ENCODE measurements at places on chromosomes 16 and 17. TPM values are rescaled to one million over a fixed set of nuclear protein-coding genes. Genes with fewer than 3 reads are reported as not detected.

DNA sequence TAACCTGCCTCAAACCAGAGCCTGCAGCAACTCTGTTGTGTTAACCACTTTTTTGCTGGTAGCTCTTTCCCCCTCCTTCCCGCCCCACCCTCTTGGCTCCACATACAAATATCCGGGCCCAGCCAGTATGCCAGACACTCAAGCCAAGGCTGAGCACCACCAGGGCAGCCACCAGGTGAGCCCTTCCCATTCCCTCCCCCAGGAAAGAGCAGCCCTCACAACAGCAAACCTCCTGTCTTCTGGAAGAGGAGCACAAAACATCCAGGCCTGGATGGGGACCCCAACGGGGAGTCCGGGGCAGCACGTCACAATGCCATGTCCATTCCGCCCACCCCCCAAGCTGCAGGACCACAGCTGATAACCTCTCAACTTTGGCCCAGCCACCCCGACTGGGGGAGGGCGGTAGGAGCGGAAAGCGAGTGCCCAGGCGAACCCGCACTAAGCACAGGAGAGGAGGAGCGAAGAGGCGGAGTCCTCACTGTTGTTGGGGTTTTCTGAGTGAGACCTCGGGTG is 757 bp downstream of the ORMDL3 start:
- H3K4me1 ChIP-seq = peaks cover 14% of the 10 kb centered on the region
- H3K27ac ChIP-seq = peak overlapping the region; percentile 78
- no peaks in the 10 kb centered on the region for H3K27me3 ChIP-seq
- peak overlapping the region; percentile 86 for H3K4me3 ChIP-seq
- DNase-seq = peak; percentile 69

- no peak for DNase-seq
- peaks cover 31% of the 10 kb centered on the region for H3K4me1 ChIP-seq
- H3K36me3 ChIP-seq = no peaks in the 10 kb centered on the region
- peak overlapping the region; percentile 74 for H3K4me3 ChIP-seq
Observed at GRCh38 chr17:45060382-45060796, 728 bp upstream of the NMT1 start.

GRCh38 chr17:45115871-45116270 is 16.4 kb downstream of the PLCD3 start:
- no peaks in the 10 kb centered on the region for H3K4me1 ChIP-seq
- no peak overlapping the region for H3K4me3 ChIP-seq
- DNase-seq = no peak
- no peaks in the 10 kb centered on the region for H3K36me3 ChIP-seq
- H3K27me3 ChIP-seq = no peaks in the 10 kb centered on the region

GRCh38 chr17:80873307-80873951 is 118.2 kb upstream of the CHMP6 start:
- DNase-seq = no peak
- no peaks in the 10 kb centered on the region for H3K36me3 ChIP-seq
- no peak overlapping the region for H3K4me3 ChIP-seq
- H3K27me3 ChIP-seq = no peaks in the 10 kb centered on the region

Gene KRT12
- total RNA-seq = 4.4 TPM

- no peak overlapping the region for H3K27ac ChIP-seq
- no peaks in the 10 kb centered on the region for H3K36me3 ChIP-seq
- H3K4me1 ChIP-seq = no peaks in the 10 kb centered on the region
- no peak overlapping the region for H3K4me3 ChIP-seq
- H3K27me3 ChIP-seq = no peaks in the 10 kb centered on the region
Observed at GRCh38 chr17:35900708-35901480, 20.7 kb upstream of the CCL5 start.

Gene ZP2
- 0.25 TPM for total RNA-seq

GRCh38 chr17:31538080-31538762 is 146.7 kb downstream of the RAB11FIP4 start:
- no peak overlapping the region for H3K4me3 ChIP-seq
- H3K27ac ChIP-seq = no peak overlapping the region
- no peaks in the 10 kb centered on the region for H3K36me3 ChIP-seq
- no peak for DNase-seq

DNA sequence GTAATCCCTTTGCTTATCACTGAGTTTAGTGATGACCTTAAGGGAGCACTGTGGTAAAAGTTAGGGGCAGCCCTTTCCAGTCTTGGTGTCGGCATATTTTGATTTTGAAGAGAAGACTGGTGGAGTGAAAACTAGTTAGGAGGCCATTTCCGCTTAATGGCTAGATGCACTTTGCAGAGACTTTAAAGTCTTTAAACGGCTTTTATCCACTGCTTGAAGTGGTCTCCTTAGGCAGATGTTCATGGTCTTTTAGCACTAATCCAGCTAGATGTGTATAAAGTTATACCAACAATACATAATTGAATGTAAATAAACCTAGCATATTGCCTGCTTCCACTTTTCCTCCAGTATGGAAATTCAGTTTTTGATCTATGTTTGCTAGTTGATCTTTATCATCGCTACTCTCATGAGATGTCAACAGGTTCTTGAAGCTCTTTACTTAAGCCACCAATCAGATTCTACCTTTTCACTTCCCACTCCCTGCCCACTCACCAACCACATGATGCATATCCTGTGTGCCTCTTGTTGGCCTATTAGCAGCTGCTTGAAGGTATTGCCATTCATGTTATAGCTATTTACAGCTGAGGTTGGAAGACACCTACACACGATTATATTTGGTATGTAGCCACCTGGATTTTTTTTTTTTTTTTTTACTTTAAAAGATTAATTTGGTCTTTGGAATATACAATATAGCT is 132.0 kb downstream of the NLK start:
- H3K27me3 ChIP-seq = no peaks in the 10 kb centered on the region
- H3K4me1 ChIP-seq = no peaks in the 10 kb centered on the region
- no peak for DNase-seq
- H3K36me3 ChIP-seq = no peaks in the 10 kb centered on the region

Gene ADAM11
- 0.42 TPM for total RNA-seq

DNA sequence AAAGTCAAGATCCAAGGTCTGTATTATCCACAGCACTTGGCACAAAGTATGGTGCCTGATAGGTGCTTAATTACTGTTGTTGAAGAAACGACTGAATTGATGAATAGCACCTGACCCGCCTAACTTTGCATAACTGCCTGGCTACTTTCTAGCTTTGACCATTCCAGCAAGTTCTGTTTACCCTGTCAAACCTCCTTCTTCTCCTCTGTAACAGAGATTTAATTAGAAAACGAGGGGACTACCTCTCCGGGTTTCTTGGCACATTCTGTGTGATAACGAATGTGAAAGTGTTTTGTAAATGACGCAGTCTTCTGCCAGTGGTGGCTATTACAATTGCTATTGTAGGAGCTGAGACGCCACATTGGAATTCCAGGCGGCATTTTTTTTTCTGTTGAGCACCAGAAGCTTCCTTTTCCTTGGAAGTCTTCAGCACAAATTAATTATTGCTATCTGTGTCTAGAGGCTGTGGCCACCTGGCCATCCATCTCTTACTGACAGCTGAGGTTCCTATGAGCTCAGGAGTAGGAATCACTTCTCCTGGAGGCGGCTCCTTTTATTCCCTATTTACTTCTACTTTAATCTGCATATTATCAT is 522.9 kb downstream of the HS3ST4 start:
- H3K36me3 ChIP-seq = no peaks in the 10 kb centered on the region
- DNase-seq = no peak
- no peak overlapping the region for H3K27ac ChIP-seq
- H3K4me1 ChIP-seq = no peaks in the 10 kb centered on the region

Gene CLEC3A
- not detected for total RNA-seq

Gene TMC5
- 54.5 TPM for total RNA-seq

DNA sequence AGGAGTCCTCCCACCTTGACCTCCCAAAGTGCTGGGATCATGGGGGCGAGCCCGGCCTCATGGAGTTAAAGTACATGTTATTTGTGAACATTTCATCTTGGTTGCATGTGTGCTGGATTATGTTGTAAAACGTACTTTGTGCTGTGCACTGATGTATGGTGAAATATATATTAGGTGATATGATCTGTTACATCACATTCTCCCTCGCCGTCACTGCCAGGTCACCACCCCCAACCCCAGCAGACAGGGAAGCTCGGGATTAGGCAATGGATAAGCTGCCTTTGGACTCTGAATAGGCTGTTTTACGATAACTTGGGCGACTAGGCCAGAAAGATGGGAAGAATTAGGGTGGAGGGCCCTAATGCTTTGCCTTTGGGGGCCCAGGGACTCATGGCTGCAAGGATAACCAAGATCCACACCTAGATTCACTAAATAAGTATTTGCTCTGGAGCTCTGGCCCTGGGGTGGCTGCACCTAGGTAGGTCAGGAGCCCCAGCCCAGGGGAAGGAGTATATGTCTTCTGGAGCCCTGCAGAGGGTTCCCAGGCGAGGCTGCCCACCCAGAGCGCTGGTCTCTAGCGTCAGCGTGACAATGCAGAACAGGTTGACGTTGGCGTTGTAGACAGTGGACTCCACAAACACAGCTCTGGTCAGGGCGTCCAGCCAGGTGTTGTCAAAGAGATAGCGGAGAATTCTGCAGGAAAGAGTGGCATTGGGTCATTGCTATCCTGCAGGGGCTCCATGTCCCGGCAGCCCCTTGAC is 27.1 kb upstream of the GCSH start:
- no peak for DNase-seq
- no peak overlapping the region for H3K27ac ChIP-seq
- H3K36me3 ChIP-seq = no peaks in the 10 kb centered on the region
- H3K27me3 ChIP-seq = no peaks in the 10 kb centered on the region

GRCh38 chr17:48262982-48263730 is 155.6 kb downstream of the SNX11 start:
- DNase-seq = no peak
- H3K4me1 ChIP-seq = peaks cover 5% of the 10 kb centered on the region
- no peak overlapping the region for H3K27ac ChIP-seq
- H3K4me3 ChIP-seq = no peak overlapping the region
- no peaks in the 10 kb centered on the region for H3K27me3 ChIP-seq

DNA sequence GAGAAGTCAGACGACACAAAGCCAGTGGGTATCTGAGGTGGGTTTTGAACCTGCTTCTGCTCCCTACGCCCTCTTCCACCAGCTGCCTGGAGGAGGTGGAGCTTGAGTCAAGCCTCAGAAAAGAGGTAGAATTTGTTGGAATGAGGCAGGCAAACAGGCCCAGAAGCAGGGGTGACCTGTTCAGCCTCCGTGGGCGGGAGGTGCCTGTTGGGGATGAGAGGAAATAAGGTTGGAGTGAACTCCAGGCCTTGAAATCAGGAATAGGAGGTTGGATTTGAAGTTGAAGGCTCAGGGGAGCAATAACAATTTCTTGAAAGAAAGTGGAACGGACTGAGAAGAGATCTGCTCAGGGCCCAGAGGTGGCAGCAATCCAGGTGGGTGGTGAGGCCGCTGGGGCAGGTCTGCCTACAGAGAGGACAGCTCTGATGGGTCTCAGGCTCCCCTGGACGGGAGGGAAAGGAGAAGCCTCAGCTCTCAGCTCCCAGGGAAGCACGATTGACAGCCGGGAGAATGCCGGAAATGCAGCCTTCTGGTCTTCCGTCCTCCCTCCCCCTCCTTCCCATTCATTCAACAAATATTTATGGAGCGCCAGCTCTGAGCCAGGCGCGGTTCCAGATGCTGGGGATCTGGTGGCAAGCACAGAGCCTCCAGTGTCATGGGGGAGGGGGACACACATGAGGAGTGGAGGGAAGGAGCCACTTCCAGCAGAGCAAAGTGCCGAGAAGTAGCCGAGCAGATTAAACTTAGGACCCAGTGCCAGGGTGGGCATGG is 61.9 kb upstream of the CIBAR2 start:
- H3K27me3 ChIP-seq = peaks cover 32% of the 10 kb centered on the region
- no peak overlapping the region for H3K27ac ChIP-seq
- peak; percentile 49 for DNase-seq
- no peak overlapping the region for H3K4me3 ChIP-seq

Gene HCRT
- total RNA-seq = not detected

DNA sequence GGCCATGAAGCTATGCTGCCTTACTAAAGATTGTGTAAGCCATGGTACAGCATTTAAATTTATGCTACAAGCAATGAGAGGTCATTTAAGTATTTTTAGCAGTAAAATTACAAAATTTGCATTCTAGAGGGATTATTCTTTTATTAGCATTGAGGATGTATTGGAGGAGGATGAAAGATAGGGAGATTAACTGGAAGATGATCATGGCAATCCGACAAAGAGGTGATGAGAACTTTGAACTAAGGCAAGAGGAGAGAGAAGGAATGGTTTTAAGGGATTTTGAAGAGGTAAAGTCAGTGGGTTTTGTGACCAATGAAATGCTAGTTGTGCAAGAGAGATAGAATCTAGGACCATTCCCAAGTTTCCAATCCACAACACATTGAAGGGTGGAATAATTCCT is 129.9 kb downstream of the SNX11 start:
- H3K27ac ChIP-seq = no peak overlapping the region
- DNase-seq = no peak

GRCh38 chr16:17295948-17296347 is 174.8 kb downstream of the XYLT1 start:
- peaks cover 2% of the 10 kb centered on the region for H3K4me1 ChIP-seq
- no peaks in the 10 kb centered on the region for H3K27me3 ChIP-seq
- no peaks in the 10 kb centered on the region for H3K36me3 ChIP-seq
- no peak overlapping the region for H3K27ac ChIP-seq
- no peak overlapping the region for H3K4me3 ChIP-seq

GRCh38 chr17:80111702-80112470 is 10.5 kb downstream of the GAA start:
- DNase-seq = no peak
- no peaks in the 10 kb centered on the region for H3K36me3 ChIP-seq
- H3K27ac ChIP-seq = no peak overlapping the region
- no peaks in the 10 kb centered on the region for H3K27me3 ChIP-seq

DNA sequence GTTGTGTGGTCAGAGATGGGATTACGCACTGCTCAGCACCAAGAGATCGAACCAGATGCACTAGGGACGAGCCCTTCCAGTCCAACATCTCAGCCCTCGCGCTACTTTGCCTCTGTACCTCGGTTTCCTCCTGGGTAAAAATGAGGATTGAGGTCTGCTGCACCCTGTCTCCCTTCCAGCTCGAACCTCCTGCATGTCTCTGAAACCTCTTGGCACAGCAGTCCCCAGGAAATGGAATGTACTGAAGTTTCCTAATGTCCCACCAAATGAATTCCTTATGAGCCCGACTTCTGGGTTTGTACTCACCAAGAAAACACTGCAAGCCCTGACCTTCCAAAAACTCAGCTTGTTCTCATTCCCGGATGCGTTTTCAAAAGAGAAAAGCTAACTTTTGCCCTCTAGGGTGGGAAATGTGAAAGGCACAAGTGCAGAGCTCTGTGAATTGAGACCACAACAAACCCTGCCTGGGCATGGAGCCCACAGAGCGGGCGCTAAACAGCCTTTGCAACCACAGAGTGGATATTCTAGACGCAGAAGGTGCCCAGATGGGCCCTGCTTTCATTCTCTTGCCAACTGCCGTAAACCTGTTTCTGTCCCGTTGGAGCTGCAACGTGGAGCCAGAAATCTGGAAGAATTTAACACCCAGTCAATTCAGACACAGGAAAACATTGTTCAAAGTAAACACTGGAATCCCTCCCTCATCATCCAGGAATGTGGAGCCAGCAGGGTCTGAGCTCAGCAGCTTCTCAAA is 10.3 kb downstream of the CDRT4 start:
- H3K27ac ChIP-seq = peak overlapping the region; percentile 38
- no peaks in the 10 kb centered on the region for H3K36me3 ChIP-seq

Gene SPATA22
- not detected for total RNA-seq

Gene ADCY9
- 23.8 TPM for total RNA-seq

- H3K4me1 ChIP-seq = no peaks in the 10 kb centered on the region
- H3K27me3 ChIP-seq = no peaks in the 10 kb centered on the region
- no peak overlapping the region for H3K27ac ChIP-seq
Observed at GRCh38 chr16:20300312-20301097, 26.8 kb downstream of the GP2 start.
